ENCODE measurements at places on chromosomes 16 and 17. TPM values are rescaled to one million over a fixed set of nuclear protein-coding genes. Genes with fewer than 3 reads are reported as not detected.

DNA sequence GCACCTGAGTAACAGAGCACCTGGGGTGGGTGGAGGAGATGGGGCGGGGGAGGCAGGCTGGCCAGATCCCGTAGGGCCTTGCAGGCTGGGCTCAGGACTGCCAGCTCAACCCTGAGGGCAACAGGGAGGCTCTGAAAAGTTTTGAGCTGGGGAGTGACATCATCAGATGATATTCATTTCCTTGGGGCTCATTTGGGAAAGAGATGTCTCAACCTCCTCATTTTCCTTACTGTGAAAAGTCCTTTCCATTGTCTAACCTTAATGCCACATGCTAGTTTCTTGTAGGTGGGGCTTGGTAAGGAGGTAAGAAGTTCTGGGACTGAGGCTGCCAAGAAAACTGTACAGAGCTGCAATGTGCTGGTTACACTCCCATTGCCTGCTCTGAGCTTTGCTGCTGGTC, 3.7 kb downstream of the TNS4 start:
- no peak for DNase-seq

Gene NPIPB13
- 14.0 TPM for total RNA-seq

Gene JPT1
- total RNA-seq = 9.9 TPM

GRCh38 chr17:29593591-29594518, 923 bp downstream of the ANKRD13B start:
- DNase-seq = no peak
